ENCODE measurements at places on chromosomes 5 and 9.

GRCh38 chr5:156119692-156120091, 207.3 kb upstream of the SGCD start:
- ATAC-seq, result no peak

DNA sequence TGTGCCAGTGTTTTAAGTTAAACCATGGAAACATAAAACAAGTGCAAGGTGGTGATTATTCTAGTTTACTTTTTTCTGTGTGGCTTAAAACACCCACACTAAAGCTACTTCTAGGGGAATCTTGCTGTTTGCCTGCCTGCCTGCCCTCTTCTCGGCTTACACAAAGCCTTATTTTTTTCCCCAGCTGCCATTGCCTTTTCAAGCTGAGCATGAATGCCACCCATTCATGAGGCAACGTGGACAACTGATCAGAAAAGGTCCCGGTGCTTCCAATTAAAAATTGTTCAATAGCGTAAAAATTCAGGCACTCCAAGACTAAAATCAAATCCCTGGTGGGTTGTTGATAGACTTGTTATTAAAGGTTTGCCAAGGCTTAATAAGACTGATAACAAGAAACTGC, 401.4 kb downstream of the TMEM161B start:
- no peak for ATAC-seq

GRCh38 chr5:112878760-112879159, 17.7 kb downstream of the SRP19 start:
- ATAC-seq, result peak; percentile 94

GRCh38 chr9:120928483-120929228, 2.1 kb upstream of the TRAF1 start:
- ATAC-seq, result peak; percentile 4

- ATAC-seq, result no peak
Observed at GRCh38 chr5:64603676-64604075, 86.6 kb upstream of the SHISAL2B start.

DNA sequence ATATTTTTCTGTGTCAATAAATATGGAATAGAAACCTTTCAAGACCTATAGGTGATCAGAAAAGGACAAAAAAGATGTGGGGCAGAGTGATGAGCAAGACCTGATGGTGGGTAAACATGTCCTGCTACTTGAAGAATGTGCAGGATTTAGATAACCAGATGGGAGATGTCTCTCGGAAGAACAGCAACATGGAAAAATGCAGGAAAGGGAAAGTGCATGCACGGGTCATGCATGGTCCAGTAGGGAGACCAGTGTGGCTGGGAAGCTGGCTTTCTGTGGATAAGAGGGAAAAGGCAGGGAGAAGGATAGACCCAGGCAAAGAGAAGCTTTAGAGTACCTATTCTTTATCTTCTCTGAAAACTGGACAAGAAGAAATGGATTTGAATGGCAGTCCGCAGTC, 7.1 kb upstream of the CAST start:
- ATAC-seq, result no peak

DNA sequence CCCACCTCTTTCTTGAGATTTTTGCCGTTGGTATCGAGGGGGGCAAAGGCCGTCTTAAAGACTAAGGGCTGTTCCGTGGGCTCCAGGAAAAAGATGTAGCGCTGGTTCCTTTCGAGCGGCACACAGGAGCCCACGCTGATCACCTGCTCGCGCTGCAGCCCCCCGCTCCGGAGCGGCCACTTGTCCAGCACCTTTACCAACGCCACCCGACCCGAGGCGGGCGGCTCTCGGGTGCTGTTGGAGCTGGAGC, 781 bp downstream of the NRG2 start:
- no peak for ATAC-seq

GRCh38 chr9:2066312-2067273, 51.4 kb downstream of the SMARCA2 start:
- peak; percentile 86 for ATAC-seq

- no peak for ATAC-seq
Observed at GRCh38 chr9:112137066-112137465, 38.0 kb downstream of the SUSD1 start.

DNA sequence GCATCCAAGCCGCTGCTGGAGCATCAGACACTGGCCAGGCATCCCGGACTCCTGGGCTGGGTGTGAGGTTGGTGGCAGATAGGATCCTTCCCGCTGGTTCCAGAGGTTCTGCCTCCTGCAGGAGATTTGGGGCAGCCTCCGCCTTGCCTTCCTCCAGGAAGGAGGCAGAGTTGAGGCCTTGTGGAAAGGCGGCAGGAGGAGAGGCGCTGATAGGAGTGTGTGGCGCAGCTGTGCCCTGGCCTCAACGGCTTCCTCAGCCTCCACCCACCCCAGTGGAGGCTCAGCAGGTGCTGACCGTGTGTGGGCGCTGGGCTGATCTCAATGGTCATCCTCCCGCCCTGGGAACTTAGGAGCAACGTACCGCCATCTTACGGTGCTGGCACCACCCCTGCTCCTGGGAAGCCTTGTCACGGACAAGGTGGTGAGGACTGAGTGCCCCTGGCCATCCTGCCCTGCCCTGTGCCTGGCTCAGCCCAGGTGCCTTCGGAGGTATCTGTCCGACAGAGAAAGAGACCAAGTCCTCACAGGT, 10.2 kb downstream of the NCS1 start:
- ATAC-seq, result no peak

DNA sequence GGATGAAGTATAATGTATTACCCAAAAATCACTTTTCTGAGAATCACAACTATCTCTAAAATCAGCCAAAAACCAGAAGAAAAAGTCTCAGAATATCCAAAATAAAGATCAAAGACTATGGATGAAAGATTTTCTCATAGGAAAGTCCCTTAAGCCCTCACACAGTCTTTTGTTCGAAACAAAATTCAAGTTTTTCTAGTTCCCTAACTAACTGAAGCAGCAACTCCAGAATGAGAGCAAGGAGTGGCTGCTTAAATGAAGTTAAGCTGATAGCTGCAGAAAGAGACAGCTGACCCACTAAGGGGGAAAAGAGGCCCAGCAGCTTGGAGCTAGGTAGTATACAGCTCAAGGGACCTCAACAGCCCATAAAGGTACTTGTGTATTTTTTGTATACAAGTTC, 8.4 kb downstream of the ZBTB5 start:
- no peak for ATAC-seq

DNA sequence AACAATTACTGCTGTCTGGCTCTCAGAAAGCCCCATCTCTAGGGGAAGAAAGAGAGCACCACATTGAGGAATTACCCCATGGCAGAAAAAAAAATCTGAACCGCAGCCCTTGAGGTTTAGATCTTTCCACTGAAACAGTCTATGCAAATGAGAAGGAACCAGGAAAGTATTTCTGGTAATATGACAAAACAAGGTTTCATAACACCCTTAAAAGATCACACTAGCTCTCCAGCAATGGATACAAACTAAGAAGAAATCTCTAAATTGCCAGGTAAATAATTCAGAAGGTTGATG, 427.1 kb downstream of the PRELID2 start:
- no peak for ATAC-seq

- no peak for ATAC-seq
Observed at GRCh38 chr5:59873113-59873512, 20.4 kb downstream of the PDE4D start.

GRCh38 chr9:134225186-134225585, 60.8 kb upstream of the RNU6ATAC start:
- ATAC-seq, result no peak

DNA sequence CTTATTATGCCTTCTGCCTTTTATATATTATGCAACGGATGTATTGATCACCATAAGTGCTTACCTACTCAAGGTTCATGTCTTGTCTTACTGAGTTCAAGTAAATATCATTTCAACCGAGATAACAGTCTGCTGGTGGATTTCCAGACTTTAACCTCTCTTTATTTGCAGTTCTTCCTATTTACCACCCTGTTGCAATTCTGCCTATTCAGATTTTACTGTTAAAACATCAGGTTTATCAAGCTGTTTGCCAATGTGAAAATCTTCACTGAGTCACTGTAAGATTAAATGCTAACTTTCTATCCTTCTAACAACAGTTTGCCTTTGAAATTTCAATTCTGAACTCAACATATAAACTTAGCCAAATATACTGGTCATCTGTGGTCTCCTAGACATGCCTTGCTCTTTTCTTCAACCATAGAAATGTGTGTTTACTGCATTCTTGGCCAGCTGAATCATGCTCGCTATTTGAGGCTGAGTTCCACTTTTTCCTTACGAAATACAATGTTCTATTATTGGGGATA, 471.7 kb upstream of the RORB start:
- no peak for ATAC-seq

DNA sequence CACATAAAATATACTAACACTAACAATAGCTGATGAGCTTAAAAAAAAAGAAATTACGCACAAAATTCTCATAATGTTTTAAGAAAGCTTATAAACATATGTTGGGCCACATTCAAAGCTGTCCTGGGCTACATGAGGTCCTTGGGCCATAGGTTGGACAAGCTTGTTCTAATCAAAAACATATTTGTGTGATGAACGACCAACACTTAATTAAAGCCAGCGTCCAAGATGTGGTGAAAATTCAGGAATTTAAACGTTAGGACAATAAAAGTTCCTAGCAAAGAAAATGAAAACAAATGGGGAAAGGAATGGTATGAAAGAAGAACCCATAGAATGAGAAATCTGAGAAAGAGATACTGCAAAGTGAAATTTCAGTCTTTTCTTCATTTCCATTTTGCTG, 429.6 kb upstream of the DMAC1 start:
- ATAC-seq, result no peak

DNA sequence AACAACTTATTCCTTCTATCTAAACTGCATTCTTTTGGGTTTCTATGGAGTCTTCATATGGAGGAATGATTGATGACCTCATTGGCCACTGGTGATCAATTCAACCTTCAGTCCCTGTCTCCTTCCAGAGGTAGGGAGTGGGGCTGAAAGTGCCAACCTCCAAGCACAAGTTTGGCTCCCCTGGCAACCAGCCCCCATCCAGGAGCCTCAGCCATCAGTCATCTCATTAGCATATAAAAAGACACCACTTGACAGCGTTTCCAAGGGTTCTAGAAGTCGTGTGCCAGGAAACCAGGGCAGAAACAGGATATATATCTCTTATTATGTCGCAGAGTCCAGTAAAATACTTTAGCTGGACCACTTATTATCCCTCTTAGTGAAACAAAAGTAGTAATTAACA, 9.8 kb downstream of the SLC31A2 start:
- no peak for ATAC-seq

- no peak for ATAC-seq
Observed at GRCh38 chr9:84822589-84823233, 153.2 kb downstream of the NTRK2 start.

DNA sequence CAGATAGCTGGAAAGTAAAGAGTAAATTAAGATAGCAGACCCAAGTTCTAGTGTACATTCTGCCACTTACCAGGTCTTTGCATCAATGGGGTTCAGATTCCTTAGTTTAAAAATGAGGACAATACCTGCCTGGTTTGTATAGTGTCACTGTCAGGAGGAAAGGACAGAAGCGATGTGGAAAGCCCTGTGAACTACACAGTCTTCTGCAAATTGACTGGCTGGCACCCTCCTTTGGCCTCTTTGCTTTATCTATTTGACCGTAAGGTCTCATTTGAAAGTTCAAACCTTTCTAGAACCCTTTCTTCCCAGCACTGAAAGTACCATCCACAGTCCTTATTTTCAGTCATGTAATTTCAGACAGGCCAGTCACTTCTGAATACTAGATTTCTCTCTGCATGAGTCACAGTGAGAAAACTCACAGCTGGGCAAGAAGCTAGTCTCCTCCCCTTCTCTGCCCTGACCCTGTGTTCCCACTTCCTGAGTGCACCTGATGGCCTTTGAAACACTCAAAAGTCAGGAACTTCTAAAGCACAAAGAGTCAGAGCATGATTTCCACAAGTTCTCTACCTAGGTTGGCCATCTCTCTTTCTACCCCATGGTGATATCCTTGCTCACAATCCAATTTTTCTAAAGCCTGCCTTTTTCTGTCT, 91.3 kb upstream of the RASEF start:
- ATAC-seq, result peak; percentile 46

DNA sequence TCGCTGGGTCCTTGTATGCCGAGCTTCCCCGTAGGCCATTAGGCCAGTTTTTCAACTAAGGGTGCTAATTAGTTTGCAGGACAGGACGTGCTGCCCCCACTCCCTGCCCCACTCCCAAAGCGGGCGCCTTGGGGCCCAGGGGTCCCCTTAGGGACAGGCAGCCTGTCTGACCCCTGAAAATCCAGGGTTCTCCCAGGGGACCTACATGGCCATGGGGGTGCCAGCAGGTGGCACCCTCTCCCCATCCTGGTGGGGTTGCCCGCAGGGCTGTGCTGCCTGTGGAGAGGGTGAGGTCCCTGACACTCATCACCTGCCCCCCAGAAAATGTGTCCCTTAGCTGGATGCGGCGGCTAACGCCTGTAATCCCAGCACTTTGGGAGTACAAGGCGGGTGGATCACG, 8.5 kb upstream of the CCDC187 start:
- peak; percentile 74 for ATAC-seq

Data from activated T-helper 17 cell treated with anti-CD3 and anti-CD28 coated beads, Interleukin-2, amount 50 U/mL, for 72 hours (primary cell).